ENCODE measurements at places on chromosomes 2 and 18. TPM values are rescaled to one million over a fixed set of nuclear protein-coding genes. Genes with fewer than 3 reads are reported as not detected.

Gene CGREF1
- total RNA-seq = 2.4 TPM

Gene RAB27B
- total RNA-seq = 0.14 TPM

- DNase-seq = no peak
Measured at GRCh38 chr2:26534865-26535662, 57.1 kb upstream of the OTOF start.

DNA sequence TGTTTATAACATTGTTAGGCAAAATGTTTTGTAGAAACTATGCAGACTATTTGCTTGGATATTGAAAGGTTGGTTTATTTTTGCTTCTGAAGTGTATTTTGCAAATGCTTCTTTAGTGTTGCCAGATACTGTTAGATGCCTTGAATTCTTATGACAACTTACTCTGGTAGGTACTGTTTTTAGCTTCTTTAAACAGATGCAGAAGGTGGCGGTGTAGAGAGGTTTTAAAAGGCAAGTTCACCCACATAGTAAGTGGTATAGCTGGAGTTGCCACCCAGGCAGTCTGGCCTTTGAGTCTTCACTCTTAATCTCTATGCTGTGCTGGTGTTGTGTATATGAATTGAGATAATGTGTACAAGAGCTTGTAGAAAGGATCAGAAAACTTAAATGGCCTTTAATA lies 3.6 kb downstream of the PCYOX1 start:
- DNase-seq = no peak

DNA sequence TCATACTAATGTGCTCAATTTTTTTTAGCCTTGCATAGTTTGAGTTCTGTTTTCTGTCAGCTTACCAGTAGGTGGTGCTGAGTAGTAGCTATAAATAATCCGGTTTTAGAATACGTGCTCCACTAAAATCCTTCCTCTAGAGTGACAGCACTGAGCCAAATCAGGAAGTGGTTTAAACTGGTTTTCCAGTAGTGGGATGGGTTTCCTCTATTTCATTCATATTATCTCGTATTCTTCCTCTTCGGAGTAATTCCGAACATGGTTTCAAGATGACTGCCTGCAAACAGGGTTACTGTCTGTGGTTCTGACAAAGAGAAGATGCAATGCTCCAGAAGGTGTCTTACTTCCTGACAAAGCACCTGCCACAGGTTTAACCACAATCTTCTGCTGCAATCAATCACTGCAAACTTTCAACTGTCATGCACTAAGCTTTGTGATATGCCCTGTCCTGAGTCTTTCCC lies 496.9 kb upstream of the VRK2 start:
- no peak for DNase-seq

Gene RIT2
- total RNA-seq = not detected

Measured in activated T-cell treated with anti-CD3 and anti-CD28 coated beads, Interleukin-2, amount 50 U/mL, for 72 hours (primary cell).